ENCODE measurements at places on chromosomes 4 and X. TPM values are rescaled to one million over a fixed set of nuclear protein-coding genes. Genes with fewer than 3 reads are reported as not detected.

The TRIM61 gene
- 2.9 TPM for polyA plus RNA-seq

The PGRMC1 gene
- 258 TPM for polyA plus RNA-seq

The CTPS2 gene
- 43.6 TPM for polyA plus RNA-seq

The SATL1 gene
- polyA plus RNA-seq: 0.39 TPM

The SLC10A6 gene
- not detected for polyA plus RNA-seq

The GLRB gene
- polyA plus RNA-seq: 13.4 TPM

The TMEM271 gene
- 0.04 TPM for polyA plus RNA-seq

The PPP1R2C gene
- polyA plus RNA-seq: not detected

The MAGIX gene
- 2.7 TPM for polyA plus RNA-seq

The LEF1 gene
- polyA plus RNA-seq: 68.6 TPM

The NUP62CL gene
- polyA plus RNA-seq: 9.1 TPM

The SMS gene
- polyA plus RNA-seq: 137 TPM

The TRMT2B gene
- 10.9 TPM for polyA plus RNA-seq

The PRRG3 gene
- polyA plus RNA-seq: 8.4 TPM

The ANXA3 gene
- 52.1 TPM for polyA plus RNA-seq

The ARHGAP36 gene
- 0.09 TPM for polyA plus RNA-seq

The GAGE12E gene
- polyA plus RNA-seq: not detected

The UGT2B15 gene
- polyA plus RNA-seq: not detected

The SERTM2 gene
- polyA plus RNA-seq: not detected

The DCLK2 gene
- 12.2 TPM for polyA plus RNA-seq

The MAGEA11 gene
- not detected for polyA plus RNA-seq

The MTNR1A gene
- polyA plus RNA-seq: 1.7 TPM

The GNRHR gene
- 0.75 TPM for polyA plus RNA-seq

The GPRIN3 gene
- polyA plus RNA-seq: 8.3 TPM

The CCDC160 gene
- polyA plus RNA-seq: 12.8 TPM

The FGF2 gene
- polyA plus RNA-seq: 7.1 TPM

The LRCH2 gene
- polyA plus RNA-seq: 14.1 TPM

The NSG1 gene
- 2.5 TPM for polyA plus RNA-seq

The SHROOM4 gene
- polyA plus RNA-seq: 23.1 TPM

The AR gene
- polyA plus RNA-seq: 3.3 TPM

The MAEA gene
- 85.4 TPM for polyA plus RNA-seq

The NCAPG gene
- 39.8 TPM for polyA plus RNA-seq

The GBA3 gene
- polyA plus RNA-seq: 13.9 TPM

The PDCL2 gene
- 0.47 TPM for polyA plus RNA-seq

The GPM6B gene
- polyA plus RNA-seq: 18.9 TPM

The TCEAL7 gene
- 40.4 TPM for polyA plus RNA-seq

The TMPRSS11D gene
- polyA plus RNA-seq: not detected

The CT45A1 gene
- not detected for polyA plus RNA-seq

The LONRF3 gene
- 0.85 TPM for polyA plus RNA-seq

The DGKK gene
- polyA plus RNA-seq: 12.5 TPM

The TLL1 gene
- polyA plus RNA-seq: 1.9 TPM

The MXRA5 gene
- polyA plus RNA-seq: 9.5 TPM

The RHOXF1 gene
- polyA plus RNA-seq: 1.0 TPM

The PDE6B gene
- polyA plus RNA-seq: 44.0 TPM

The BBS7 gene
- polyA plus RNA-seq: 27.8 TPM

The CPZ gene
- 19.2 TPM for polyA plus RNA-seq

The BTC gene
- polyA plus RNA-seq: 6.4 TPM

The SLC2A9 gene
- 10.0 TPM for polyA plus RNA-seq

The HPGD gene
- 82.8 TPM for polyA plus RNA-seq

The ACE2 gene
- polyA plus RNA-seq: 52.6 TPM

Measured in renal cortex interstitium (tissue), 15 donors.